ENCODE measurements at places on chromosomes 4 and X.

GRCh38 chr4:40699648-40700047 lies 50.1 kb upstream of the NSUN7 start:
- DNase-seq: no peak

- no peak for DNase-seq
These were observed 52.1 kb downstream of the RAB40A start for GRCh38 chrX:103467156-103467555.

- no peak for DNase-seq
These were observed 171.9 kb downstream of the MAD2L1 start for GRCh38 chr4:119894650-119895208.

GRCh38 chr4:32991663-32992062 lies 2271.5 kb downstream of the PCDH7 start:
- DNase-seq: no peak

DNA sequence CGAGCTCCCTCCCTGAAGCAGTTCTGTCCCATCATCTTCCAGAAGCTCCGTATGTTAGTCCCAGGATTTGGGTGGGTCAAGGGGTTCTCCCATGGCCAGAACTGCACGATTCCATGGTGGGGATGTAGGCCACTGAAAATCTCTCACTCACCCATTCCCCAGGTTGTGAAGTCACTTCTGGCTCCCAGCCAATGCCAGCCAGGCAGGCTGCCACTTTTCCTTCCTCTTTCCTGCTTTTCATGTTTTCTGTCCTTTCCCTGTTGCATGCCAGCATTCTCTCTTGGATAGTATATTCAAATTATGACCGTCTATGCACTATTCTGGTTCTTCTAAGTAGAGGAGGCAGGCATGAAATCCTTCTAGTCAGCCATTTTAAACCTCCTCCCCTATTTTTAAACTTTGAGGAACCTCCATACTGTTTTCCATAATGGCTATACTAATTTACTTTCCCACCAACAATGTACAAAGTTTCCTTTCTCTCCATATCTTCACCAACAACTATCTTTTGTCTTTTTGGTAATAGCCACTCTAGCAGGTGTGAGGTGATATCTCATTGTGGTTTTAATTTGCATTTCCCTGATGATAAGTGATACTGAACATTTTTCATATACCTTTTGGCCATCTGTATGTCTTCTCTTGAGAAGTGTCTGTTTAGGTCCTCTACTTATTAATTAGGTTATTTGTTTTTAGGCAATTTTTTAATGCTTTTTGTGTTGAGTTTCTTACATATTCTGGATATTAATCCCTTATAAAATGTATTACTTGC lies 182.1 kb upstream of the TET2 start:
- DNase-seq: no peak

GRCh38 chr4:13162886-13163285 lies 321.3 kb downstream of the RAB28 start:
- no peak for DNase-seq
